ENCODE measurements at places on chromosomes 11 and 22.

- peak; percentile 93 for DNase-seq
These were observed 40.0 kb upstream of the CREB3L1 start for GRCh38 chr11:46237248-46238077.

DNA sequence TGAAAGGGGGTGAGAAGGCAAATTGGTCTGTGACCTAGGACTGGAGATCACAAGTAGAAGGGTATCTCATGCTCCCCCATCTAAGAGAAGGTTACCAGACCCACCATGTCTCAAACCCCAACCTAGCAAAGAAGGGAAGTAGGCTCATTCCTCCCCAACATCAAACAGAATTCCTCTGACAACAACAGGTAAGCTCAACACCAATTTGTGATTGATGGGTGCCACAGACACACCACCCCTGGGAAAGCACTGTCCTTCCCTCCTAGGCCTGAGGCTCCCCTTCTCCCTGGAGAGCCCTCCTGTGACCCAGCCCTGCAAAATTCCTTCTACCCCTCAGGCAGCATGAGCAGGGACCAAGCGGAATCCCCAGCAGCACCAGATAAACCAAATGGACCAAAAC, 154.3 kb downstream of the BUD13 start:
- no peak for DNase-seq

DNA sequence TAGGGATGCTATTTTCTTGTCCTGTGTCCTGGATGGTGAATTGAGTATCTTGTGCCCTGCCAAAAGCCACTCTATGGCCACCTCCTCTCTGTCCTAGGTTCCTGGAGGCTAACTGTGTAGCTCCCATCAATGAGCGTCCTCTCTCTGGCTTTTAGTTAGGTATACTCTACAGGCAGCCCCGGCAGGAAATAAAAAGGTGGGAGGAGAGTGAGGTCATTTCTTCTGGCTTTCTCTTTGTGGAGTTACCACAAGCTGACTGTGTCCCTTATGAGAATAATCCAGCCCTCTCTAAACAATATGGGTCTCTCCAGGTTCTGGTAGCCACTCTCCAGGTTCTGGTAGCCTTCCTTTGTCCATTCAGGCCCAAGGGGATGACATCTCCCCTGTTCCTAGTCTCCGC, 11.7 kb upstream of the ASPHD2 start:
- DNase-seq: no peak

- DNase-seq: no peak
These were observed 58.1 kb upstream of the CEP295 start for GRCh38 chr11:93603225-93604007.

GRCh38 chr22:42817556-42817955, 39.5 kb downstream of the ARFGAP3 start:
- DNase-seq: no peak

- no peak for DNase-seq
These were observed 6.0 kb downstream of the RTL6 start for GRCh38 chr22:44492036-44492405.

DNA sequence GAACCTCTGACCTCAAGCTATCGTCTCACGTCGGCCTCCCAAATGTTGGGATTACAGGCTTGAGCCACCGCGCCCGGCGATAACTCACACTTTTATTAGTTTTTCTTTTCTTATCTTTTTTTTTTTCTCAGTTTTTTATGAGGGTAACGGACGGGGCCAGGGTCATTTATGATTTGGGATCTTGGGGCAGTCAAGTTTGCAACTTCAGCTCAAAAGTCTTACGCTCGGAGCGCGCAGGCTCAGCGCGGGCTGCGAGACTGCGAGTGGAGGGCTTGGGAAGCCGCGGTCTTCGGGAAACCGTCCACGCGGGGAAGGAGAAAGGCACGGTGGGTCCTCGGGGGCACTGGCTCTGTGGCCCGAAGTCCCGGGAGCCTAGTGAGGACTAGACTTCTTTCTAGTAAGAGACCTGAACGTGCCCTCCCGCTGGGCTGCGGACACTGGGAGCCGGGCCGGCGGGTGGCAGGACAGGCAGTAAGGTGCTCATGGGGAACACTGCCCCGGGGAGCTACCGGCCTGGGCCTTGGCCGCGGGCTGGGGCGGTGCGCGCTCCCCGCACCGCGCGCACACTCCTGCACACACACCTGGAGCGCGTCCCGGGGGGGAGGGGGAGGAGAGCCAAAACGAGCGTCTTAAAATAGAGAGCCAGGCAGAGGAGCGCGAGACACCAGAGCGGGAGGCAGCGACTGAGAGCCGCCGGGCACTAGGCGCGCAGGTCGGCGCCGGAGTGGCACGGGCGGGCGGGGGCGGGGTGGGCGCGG, 476 bp upstream of the BARX2 start:
- no peak for DNase-seq

GRCh38 chr11:59943997-59944714, 5.9 kb downstream of the OOSP1 start:
- DNase-seq: no peak

GRCh38 chr11:112961146-112961668, at the start of gene NCAM1:
NCAM1 (plus strand) TSS chr11:112961420.
- peak; percentile 20 for DNase-seq

- no peak for DNase-seq
These were observed 55.3 kb downstream of the ETS1 start for GRCh38 chr11:128532016-128532571.

GRCh38 chr11:33177676-33178336, 16.5 kb upstream of the CSTF3 start:
- DNase-seq: no peak

DNA sequence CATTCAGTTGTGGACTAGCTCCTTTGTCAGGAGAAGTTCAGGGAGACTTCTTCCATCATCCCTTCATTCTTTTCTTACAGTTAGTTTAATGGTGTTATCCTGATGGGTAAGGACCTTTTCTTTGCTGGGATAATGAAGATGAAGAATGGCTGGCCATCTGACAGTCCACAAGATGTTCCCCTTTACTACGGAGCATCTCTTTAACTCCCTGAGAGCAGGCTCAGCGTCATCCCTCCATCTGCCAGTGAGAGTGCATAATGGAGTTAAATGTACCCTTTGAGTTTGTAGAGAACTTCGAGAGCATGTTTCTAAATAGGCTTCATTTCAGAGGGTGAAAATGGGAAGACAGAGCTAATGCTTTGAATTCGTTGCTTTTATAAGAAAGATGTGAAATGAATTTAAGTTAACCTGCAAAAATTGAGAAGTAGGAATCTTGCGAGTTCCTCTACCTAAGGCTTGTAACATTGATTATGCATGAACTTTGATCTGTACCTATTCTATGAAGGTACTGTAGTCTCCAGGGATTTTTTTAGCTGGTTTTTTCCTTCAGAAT, 1.7 kb downstream of the EP300 start:
- DNase-seq: peak; percentile 19

DNA sequence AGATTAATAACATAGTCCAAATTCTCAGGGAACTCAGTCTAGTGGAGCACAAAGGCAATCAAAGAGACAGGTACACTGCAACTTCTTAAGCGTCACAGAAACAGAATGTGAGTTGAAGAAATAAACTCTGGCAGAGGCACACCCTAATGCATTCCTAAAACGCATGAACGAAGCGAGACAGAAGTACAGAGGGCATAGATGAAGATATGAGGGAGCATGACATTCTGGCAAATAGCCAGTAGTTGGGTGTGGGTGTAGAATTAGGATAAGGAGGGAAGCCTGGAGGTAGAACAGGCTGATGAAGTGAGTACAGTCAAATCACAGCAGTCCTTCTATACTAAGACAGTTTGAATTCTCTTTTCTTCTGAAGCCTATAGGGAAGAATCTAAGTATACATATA, 838.7 kb upstream of the API5 start:
- no peak for DNase-seq

DNA sequence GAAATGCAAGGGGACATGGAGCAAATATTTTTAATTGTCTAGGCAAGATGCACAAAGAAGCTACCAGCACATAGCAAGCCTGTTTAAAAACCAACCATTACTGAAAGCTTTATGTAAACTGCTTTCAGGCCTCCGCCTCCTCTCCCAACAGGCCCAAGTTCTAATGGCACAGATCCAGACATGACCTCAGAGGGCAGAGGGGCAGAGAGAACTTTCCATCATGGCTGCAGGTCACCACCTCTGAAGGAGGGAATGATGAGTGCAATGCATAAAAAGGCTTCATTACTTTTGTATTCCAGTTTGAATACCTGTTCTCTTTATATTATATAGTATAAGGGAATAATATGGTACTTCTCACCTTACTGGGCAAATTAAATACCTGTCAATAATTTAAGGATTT, 15.2 kb downstream of the DDX17 start:
- DNase-seq: no peak

DNA sequence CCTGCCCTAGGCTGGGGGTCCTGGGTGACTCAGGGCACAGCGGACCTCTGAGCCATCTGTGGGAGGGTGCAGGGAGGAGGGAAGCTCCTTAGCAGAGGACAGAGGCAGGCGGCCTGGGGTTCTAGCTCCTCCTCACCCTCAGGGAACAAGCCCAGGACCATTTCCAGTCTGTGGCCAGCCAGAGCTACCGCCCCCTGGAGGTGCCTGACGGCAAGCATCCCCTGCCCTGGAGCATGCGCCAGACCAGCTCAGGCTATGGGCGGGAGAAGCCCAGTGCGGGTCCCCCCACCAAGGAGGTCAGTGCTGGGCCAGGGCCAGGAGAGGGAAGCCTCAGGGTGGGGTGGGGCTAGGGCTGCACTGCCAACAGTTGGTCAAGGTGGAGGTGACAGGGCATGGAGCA, 26.0 kb upstream of the LRRC10B start:
- DNase-seq: no peak

GRCh38 chr11:34512840-34513681, 533 bp downstream of the ELF5 start:
- DNase-seq: peak; percentile 64

DNA sequence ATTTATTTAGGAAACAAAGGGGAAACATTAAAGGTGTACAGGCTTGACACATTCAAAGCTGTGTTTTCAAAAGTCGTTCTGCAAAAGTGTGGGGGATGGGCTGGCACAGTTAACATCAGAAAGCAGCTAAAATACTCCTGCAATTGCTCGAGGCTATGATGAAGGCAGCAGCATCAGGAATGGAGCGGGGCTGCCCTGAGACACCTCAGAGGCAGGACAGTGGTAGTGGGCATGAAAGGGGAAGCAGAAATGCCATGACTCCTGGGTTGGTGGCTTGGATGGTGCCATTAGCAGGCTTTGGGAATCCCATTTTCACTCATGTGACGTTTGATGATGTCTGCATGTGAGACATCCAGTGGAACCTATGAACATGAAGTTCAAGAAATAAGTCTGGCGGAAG, 646 bp downstream of the NCAPD3 start:
- DNase-seq: no peak

DNA sequence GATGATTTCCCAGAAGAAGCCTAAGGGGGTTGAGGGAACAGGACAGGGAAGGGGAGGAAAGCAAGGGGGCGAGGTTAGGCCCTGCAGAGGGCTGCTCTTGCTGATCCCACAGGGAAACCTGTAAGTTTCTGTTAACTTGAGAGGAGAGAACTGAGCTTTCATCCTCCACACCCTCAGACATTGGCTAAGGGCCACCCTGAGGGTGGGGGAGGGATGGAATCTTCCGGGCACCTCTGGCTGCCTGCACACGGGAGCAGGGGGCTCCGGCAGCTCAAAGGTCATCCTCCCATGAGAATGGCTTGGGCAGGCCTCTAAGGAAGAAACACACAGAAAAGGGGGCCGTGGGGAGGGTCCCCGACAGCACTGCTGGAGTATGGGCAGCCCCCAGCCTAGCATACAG, 108.1 kb downstream of the TSPAN18 start:
- DNase-seq: no peak

DNA sequence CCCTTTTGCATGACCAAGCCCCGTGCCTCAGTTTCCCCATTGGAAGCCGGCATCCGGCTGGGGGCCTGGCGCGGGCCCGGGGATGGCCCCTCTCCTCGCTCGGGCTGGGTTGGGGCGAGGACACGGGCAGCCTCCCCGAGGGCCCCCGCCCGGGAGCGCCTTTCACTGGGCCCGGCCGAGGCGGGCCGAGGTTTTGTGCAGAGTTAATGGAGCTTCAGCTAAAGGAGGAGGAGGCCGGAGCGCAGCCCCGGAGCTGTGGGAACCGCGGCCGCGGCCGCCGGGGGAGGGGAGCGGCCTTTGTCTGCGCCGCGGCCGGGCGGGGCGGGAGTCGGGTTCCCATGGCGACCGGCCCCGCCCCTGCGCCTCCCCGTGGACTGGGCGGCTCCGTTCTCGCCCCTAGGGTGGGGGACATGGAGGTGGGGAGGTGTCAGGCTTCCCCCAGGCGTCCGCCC, 1.4 kb upstream of the MAPK11 start:
- peak; percentile 65 for DNase-seq

GRCh38 chr22:36480941-36481392, 473 bp downstream of the TXN2 start:
- DNase-seq: no peak

DNA sequence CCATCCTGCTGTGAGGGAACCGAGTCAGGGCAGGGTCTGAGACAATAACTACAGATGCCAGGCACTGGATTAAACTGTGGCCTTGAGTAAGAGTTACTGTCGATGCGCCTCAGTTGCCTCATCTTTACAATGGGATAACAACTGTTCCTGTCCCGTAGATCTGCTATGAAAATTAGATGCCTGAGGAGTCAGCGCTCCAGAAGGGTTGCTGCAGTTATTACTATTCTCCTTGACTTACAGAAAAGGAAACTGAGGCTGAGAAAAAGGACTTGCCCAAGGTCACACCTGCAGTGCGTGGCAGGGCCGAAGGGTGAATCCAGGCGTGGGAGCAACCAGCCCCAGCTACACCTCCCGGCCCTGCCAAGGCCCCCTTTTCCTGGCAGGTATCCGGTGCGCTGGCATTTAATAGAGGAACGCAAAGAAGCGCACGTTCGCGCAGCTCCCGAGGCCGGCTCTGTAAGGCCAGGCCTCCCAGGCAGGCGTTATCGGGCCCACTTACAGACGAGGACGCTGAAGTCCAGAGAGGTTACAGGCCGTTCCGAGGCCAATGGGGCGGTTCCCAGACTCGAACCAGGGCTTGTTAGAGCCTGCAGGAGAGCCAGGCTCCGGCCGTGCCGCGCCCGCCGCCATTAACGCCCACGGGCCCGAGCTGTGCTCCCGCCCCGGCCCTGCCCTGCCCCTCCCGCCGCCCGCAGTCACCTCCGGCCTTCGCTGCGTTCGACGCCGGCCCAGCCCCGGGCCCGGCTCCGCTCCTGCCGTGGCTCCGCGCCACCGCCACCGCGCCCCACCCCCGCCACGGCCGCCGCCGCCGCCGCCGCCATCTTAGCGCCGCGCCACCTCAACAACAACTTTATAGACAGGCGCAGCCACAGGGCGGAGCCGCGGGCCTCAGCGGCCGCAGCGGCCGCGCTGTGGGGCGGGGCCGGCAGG, at the start of gene C11orf68:
Gene C11orf68, minus strand, starts transcription at position 852 of the 930 bp plus-strand sequence. Its CDS starts 31 bp downstream, at position 821.
- no peak for DNase-seq

DNA sequence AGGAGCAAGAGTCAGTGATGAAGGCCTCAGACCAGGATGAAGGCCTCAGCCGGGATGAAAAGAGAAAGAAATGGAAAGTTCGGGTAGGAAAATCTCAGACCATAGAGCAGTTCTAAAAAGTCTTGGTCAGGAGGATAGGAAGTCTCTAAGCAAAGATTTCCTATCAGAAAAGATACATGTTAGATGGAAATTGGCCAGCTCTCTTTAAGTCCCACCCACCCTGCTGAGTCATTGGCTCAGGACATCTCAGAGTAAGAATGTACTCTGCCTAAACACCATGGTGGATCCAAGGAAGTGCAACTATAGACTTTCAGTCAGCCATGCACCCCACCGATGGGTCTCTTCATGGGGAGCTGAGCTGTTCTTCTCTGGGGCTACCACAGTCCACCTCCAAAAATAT, 4.4 kb downstream of the OR8B3 start:
- DNase-seq: no peak

All from H54 (cell line).